ENCODE measurements at places on chromosomes 6 and 20. TPM values are rescaled to one million over a fixed set of nuclear protein-coding genes. Genes with fewer than 3 reads are reported as not detected.

Gene HS3ST5
- 0.51 TPM for total RNA-seq

- DNase-seq = no peak
Measured at GRCh38 chr20:15005300-15005986, 668.0 kb upstream of the FLRT3 start.

GRCh38 chr6:166786704-166787293 is 159.7 kb upstream of the RPS6KA2 start:
- no peak for DNase-seq

Gene CYP39A1
- 2.5 TPM for total RNA-seq

Gene OVOL2
- total RNA-seq = not detected

DNA sequence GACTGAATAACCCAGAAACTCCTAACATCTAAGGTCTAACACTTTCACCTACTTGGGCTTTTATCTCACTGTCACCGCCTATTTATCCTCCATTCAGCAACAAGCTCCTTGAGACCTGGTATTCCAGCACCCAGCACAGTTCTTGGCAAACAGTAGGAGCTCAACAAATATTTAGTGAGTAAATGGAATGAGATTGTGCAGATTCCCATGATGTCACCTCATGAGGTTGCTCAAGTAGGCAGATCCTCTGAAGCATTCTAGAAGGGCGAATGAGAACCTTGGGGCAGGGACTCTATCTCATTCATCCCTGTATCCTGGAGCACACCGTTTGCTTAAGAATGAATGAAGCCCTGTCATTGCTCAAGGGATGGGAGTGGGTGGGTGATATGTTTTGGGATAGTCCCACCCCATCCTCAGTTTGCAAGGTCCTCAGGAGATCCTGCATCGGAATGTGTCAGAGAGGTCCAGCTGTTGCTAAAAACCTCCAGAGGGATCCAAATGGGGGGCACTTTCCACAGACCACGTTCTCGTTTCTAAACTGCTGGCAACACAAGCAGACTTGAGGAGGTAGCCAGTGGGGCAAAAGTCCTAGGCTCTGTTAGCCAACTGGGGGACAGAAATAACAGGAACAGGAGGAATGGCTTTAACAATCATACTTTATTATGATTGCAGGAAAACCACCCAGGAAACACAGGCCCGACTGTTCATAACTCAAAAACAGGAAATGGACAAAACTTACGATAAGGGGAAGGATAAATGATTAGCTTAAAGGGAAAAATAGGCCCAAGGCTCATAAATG is 42.0 kb downstream of the EDN1 start:
- DNase-seq = no peak

Gene ACAT2
- total RNA-seq = 119 TPM

GRCh38 chr6:44657206-44657819 is 269.8 kb downstream of the CDC5L start:
- no peak for DNase-seq

DNA sequence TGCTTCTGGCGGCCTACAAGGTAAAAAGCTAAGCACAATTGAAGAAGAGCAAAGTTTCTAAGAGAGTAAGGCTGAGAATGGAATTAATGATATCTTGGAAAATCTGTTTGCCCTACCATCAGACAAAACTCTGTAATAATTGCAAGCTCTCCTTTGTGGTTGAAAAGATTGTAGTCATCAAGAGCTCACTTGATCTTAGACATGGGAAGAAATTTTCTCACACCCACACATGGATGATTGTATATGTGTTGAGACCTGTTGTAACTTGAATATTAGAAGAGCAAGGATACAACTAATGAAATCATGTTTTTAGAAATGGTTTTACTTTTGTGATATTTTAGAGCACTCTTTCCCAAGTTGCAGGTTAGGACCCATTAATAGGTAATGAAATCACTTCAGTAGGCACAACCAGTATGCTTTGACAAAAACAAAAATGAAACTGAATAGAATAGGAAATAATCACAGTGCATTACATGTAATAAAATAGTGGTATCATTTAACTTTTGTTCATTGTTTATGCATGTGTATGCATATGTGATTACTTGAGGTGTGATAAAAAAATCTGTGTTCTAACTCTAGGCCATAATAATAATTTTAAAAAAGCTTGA is 14.0 kb downstream of the DCBLD1 start:
- DNase-seq = no peak

Gene TOMM34
- 46.2 TPM for total RNA-seq

- DNase-seq = no peak
Measured at GRCh38 chr6:42190554-42191183, 4.1 kb downstream of the GUCA1B start.

- DNase-seq = no peak
Measured at GRCh38 chr6:158543606-158544185, 16.2 kb upstream of the TMEM181 start.

Gene BTN1A1
- total RNA-seq = 1.4 TPM
